Anterior cingulate cortex (tissue), 58 donors: ENCODE measurements at places on chromosomes 7 and 10.

GRCh38 chr10:488081-488932 is 201.2 kb downstream of the DIP2C start:
- DNase-seq = no peak

- DNase-seq = no peak
These were observed 51.3 kb upstream of the TCF7L2 start for GRCh38 chr10:112898540-112899390.

- DNase-seq = no peak
These were observed 35.0 kb downstream of the EVX1 start for GRCh38 chr7:27277628-27278027.

DNA sequence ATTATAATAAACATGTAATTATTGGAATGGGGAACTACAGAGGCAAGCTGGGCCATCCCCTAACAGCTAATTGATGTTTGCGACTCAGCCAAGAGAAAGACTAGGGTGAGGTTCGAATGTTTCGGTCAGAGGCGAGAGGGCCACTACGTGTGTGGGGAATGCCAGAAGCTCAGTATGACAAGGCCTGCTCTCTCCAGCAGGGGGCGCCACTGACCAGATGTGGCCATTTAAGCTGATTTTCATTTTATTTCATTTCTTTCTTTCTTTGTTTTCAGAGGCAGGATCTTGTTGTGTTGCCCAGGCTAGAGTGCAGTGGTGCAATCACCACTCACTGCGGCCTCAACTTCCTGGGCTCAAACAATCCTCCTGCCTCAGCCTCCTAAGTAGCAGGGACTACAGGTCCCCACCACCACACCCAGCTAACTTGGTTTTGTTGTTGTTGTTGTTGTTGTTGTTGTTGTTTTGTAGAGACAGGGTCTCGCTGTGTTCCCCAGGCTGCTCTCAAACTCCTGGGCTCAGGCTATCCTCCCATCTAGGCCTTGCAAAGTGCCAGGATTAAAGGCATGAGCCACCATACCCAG is 38.1 kb downstream of the TMEM130 start:
- DNase-seq = no peak

- no peak for DNase-seq
These were observed 23.4 kb upstream of the GRB10 start for GRCh38 chr7:50806143-50806542.
